ENCODE measurements at places on chromosomes 1 and 21.

- DNase-seq, result no peak
These were observed 40.1 kb upstream of the HMCN1 start for GRCh38 chr1:185694081-185694480.

DNA sequence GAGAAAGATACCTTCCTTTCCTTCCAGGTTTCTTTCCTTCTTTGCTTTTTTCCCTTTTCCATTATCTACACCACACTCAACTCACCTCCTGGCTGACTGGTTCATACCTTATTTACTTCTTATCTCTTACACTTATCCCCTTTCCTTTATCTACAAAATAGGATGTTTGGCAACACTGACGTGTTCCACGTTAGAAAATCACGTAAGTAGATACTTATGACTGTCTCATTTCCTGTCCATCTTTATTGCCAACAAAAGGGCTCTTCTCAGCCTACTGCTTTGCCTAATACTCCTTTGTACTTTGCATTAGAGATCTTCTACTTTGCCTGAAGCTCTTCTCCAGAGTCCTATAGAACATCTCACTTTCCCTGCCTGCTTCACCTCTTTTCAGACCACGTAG lies 25.1 kb downstream of the SYNJ1 start:
- DNase-seq, result no peak

DNA sequence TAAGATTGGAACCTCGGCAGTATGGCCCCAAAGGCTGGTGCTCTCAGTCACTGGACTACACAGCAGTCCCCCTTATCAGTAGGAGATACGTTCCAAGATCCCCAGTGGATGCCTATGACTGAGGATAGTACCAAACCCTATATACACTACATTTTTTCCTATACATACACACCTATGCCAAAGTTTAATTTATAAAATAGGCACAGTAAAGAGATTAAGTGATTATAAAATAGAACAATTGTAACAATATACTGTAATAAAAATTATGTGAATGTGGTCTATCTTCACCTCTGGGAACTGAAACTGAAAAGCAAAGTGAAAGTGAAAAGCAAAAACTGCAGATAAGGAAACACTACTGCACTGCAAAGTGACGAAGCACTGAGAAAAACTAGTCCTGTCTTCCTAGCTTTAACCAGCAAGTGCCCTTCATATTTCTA lies 96.8 kb downstream of the INTS7 start:
- no peak for DNase-seq

DNA sequence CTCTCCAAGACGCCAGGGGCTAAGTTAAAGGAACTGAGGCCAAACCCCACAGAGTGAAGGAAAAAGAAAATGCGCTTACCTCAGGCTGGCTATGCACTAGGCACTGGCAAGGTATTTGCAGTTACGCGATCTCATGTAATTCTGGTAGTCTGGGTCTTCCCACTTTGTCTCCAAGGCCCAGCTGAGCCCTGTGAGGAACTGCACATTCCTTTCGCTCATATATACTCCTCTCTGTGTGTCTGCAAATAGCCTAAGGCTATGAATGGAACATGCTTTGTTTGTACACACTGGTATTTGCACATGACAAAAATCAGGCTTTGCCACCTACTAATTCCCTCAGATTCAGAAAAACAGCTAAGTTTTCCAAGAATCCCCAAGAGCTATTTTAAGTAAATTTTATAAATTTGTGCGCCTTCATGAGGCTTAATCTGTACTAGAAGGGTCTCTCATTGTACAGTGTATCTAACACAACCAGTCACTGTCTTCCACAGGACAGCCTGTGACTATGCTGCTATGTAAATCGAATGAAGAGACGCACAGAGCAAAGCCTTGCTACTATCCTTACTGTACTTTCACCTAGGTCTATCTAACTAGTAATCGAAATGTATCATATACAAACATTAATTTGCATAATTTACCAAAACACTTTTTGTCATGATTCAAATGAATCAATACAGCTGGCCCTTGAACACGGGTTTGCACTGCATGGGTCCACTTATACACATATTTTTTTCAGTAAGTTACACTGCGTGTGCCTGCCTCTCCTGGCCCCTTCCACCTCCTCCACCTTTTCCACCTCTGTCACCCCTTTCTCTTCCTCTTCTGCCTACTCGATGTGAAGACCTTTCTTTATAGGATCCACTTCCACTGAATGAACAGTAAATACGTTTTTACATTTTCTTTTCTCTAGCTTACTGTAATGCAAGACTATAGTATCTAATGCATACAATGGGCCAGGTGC lies 87.0 kb downstream of the SIPA1L2 start:
- no peak for DNase-seq

GRCh38 chr1:55311057-55311641 lies 96.0 kb upstream of the USP24 start:
- DNase-seq, result peak; percentile 78

DNA sequence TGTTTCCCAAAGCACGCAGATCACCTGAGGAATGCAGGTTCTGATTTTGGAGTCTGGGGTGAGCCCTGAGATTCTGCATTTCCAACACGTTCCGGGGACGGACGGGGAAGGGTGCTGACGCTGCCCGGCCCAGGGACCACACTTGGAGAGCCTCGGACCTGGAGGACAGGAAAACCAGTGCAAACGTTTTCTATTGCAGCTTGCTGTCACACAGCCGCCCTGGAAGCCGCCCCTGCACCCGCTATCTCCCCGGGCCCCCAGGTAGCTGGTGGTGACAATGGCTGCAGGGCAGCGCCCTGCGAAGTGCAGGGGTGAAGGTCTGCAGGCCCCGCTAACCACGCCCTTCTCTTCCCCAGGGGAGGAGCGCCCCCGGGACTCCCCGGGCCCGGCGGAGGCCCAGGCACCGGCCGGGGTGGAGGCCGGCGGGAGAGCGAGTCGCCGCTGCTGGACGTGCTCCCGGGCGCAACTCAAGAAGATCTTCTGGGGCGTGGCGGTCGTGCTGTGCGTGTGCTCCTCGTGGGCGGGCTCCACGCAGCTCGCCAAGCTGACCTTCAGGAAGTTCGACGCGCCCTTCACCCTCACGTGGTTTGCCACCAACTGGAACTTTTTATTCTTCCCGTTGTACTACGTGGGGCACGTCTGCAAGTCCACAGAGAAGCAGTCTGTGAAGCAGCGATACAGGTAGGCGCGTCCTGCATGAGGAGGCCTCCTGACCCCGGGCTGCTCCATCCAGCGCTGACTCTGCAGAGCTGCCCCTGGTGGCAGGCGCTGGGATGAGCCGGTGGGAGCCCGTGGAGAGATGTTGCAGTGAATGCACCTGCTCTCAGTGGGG lies 142.0 kb upstream of the COA6 start:
- DNase-seq, result no peak

DNA sequence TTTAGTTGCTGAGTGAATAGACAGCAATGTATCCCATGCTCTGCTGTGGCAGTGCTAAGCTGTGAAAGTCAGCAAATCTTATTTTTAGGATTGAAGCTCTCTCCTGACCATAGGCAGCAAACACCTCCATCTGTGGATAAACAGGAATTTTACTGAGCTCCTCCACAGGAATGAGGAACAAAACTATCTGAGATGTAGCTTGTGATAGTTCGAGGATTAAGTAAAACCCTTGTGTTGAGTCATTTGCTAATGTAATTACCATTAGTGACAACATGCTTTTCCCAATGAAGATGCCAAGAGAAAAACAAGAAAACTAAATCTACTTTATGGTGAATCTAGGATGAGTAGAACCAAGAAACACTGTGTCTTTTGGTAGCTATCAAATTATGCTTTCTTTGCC lies 122.7 kb downstream of the CLEC20A start:
- DNase-seq, result no peak

DNA sequence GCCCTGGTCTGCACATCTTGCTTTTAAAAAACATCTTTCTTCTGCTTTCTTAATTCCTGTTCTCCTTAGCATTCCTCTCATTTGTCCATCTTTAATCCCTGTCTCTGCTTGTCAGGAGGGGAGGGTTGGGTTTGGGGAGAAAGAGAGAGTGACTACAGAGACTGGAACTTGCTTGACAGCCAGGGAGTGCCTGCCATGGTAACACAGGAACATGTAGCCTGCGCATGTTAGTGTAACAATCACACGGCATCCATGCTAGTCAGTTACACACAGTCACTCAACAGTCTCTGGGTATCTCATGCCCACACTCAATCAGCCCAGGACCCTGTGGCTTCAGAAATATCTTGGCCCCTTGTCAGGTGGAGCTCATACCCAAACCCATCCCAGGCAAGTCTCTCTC lies 818 bp upstream of the TFAP2E start:
- DNase-seq, result no peak

DNA sequence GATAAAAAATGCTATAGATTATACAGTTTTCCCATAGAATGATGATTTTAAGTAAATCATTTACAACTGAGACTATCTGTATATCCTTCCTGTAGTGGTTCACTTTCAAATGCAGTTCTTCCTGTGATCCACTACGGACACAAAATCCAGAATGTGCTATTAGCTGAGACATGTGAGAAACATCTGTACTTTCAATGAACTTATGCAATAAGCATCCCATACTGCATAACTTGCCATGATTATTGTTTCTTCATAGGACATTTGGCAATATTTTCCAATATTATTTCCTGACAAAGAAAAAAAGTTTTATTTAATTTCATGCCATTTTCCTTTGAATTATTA lies 83.5 kb upstream of the PRDX6 start:
- DNase-seq, result no peak

DNA sequence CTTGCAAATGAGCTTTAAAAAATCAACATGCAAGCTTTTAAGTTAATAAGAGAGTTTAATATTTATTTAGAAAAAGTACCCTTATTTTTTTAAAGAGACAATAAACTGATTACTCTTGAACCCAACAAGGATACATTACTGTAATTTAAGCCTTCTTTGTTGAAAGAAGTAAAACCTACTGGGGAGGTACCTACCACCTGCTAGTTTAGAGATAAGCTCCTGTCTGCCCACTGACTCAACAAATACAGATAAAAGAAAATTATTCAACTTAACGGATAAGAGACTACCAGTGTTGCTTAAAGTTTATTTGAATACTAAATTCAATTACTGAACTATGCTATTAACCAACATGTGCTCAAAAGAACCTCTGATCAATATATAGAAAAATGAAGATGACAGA lies 23.1 kb downstream of the USP24 start:
- no peak for DNase-seq

- DNase-seq, result peak; percentile 37
These were observed 88.0 kb upstream of the AK4 start for GRCh38 chr1:65059930-65060538.

DNA sequence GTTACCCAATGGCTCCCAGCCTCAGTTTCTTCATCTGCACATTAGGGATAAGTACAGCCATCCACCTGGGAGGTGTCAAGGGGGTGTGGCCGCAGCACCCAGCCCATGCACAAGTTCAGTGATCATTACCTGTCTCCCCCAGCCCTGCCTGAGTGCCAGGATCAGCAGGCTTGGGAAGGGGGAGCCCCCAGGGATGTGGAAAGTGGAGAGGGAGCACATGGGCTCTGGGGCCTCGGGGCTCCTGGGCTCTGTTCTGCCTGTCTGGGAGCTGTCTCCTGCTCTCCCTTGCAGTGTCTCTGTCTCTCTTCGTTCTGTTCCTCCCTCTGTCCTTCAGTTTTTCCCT lies 10.8 kb upstream of the PADI1 start:
- DNase-seq, result no peak

DNA sequence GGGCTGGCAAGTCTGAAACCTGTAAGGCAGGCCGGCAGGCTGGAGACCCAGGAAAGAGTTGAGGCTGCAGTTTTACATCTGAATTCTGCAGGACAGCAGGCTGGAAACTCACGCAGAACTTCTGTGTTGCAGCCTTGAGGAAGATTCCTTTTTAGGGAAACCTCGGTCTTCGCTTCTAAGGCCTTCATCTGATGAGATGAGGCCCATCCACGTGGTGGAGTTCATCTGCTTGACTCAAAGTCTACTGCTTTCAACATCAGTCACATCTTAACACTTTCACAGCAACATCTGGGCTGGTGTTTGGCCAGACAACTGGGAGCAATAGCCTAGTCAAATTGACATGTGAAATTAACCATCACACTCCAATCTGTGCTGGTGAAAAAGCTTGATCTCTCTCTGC lies 57.1 kb downstream of the EVA1C start:
- no peak for DNase-seq

DNA sequence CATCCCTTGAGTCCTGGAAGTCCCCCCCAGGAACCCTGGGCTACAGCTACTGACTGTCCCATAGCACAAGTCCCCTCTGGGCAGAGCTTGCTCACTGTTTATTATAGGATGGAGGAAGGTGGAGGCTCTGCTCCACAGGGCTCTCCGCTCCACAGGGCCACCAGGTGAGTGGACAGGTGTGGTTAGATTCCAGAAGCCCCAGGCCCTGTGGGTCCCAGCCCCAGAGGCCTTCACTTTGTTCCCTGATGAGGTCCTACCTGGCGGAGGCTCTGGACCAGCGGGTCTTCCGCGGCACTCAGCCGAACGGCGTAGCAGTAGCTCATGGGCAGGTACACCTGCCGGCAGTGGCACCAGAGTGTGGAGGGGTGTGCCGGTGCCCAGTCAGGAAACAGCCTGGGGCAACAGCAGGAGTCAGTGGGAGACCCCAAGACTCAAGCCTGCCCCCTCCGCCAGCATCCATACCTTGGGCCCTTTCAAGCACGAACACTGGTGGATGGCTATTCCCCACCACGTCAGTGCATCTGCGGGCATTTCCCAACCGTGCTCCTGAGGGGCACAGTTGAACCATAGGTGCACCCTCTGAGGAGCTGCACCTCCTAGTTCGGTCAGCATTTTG lies 12.3 kb downstream of the LSS start:
- DNase-seq, result no peak

DNA sequence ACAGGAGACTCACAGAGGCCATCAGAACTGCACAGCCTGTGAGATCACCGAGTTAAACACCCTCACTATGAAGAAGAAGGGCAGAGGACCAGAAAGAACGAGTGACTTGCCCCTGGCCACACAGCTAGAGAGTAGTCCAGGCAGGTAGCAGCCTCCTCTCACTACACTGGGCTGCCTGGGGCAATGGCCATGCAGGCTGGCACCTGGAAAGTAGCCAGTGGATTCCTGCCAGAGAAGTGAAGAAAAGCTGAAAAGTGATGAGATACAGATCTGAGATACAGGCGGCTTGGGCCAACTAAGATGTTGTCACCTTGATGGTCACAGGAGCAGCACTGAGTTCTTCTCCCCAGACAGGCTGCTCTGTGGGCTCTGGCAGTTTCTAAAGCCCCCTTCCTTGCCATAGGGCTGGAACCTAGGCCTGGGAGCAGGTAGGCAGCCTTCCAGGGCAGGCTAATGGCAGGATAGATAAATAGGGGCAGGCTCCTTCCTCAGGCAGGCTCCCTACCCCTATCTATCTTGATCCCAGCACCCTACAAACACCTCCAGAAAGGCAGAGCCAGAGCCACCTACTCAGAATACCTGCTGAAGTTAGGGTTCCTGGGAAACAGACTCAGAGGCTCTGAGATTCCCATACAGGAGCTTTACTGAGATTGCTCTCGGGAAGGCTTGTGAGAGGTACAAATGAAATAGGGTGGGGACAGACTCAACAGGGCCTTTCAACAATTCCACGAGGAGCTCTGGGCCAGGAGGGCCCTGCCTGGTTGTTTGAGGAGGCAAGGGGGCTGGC lies 106.3 kb downstream of the BEND5 start:
- DNase-seq, result no peak
